ENCODE measurements at places on chromosomes 13 and 19.
A peak's percentile ranks its signal among the peaks of the same experiment; 100 is the strongest.

DNA sequence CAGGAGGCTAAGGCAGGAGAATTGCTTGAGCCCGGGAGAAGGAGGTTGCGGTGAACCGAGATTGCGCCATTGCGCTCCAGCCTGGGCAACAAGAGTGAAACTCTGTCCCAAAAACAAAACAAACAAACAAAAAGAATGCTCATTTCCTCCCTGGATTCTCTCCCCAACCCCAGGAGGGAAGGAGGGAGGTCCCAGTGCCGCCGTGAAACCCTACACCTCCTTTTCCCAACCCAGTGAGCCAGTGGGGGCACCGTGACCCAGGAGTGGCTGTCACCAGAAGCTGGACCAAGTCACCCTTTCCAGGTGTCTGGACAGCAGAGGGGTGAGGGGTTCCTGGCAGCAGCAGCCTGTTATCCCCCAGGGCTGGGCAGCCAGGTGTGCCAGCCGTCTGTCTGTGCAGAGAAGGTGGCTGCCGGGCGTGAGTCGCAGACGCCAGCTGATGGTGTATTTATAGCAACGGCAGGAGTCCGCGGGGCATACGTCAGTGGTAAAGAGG lies 23.5 kb downstream of the NFIC start:
- DNase-seq = no peak

DNA sequence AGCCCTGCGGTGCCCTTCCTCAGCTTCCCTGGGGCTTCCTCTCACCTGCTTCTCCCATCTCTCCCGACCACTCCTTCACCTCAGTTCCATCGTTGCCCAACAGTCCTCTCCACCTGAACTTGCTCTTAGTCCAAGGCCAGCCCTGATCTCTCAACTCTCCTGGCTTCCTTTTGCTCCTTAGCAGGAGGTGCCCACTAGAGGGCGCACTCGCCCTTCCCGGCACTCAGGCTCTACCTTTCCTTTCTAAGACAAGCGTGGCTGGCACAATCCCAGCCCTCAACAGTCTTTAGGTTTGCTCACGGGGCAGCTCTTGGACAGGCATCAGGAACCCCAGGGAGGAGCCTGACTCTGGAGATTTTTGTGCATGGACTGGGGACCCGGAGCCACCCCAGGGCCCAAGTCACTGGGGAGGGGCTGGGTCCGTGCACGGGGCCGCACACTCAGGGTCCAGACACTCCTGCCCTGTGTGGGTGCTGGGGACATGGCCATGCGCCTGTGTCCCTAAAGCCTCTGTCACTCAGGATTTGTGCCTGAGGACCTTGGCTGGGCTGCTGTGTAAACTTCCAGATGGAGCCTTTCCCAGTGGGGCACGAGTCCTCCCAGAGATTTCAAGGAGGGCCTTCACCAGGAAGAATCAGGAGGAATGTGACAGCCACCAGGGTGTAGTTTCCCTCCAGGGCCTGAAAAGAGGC lies 12.1 kb upstream of the CEACAM8 start:
- DNase-seq = peak; percentile 2

DNA sequence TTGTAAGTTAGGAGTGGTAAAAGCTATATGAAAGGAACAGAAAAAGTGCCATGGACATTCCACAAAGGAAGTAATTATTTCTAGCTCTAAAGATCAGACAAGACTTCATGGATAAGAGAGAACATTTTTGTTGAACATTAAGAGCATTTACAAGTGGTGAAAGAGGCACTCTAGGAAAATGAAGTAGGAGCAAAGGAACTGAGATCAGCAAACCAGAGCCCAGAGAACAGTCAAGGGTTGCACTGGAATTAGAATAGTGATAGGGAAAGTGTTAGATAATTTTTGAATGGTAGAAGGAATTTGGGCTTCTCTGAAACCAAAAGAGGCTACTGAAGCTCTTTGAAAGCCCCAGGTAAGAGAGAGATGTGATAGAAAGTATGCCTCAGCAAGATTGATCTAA lies 94.1 kb downstream of the COG6 start:
- DNase-seq = no peak

- DNase-seq = no peak
Measured at GRCh38 chr19:14565765-14566711, 5.8 kb downstream of the NDUFB7 start.

DNA sequence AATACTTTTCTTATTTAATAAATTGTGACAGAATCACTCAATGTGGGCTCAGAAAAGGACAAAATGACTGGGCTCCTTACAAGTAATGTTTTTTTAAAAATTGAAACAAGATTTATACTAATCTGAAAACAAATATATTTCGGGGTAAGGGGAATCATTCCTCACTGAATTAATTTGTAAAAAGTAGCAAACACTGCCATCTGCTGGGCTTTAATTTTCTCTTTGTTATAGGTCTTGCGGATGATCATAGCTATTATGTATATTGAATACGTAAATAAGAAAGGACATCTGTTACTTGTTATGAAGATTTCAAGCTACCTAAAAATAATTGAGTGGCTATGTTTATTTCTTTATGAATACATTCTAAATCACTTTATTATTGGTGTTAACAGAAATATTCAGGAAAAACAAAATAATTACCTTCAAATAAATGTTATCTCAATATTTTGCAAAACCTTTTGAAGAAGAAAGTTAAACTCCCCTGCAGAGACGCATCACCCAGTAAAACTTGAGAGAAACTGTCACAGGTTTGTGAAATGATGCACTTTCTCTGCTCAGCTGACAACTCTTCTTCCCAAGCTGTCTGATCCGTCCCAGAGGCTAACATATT lies 17.8 kb upstream of the ENOX1 start:
- peak; percentile 26 for DNase-seq

GRCh38 chr13:50511877-50512341 lies 331.6 kb downstream of the DLEU7 start:
- DNase-seq = no peak

DNA sequence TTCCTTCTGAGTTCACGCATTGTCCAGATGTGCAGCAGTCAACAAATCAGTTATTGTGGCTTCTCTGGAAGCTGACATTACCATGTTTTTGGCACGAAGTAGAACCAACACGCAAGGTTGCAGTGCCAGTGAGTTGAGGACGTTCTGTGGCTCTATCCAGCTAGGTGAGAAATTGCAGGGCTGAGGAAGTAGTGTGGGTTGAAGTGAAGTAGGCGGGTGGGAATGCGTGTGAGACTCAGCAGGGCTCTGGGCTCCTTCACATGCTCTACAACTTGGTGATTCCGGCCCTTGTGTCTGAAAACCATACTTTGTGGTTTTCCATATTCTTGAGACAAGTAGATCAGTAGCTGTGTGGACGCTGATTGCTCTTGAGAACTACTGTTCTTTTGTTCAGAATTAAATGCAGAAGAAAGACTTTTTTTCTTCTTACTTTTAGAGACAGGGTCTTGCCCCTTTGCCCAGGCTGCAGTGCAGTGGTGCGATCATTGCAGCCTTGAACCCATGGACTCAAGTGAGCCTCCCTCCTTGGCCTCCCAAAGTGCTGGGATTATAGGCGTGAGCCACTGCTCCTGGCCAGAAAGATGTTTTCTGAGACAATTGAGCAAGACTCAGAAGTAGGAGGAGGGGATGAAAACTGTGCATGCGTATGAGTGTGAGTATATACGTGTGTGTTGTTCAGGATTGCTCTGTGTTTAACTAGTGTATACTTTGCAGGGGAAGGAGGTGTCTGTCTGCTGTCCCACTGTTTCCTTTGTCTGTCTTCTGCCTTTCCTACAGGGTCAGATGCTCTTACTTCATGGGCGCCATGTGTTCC lies 46.2 kb downstream of the GATAD2A start:
- no peak for DNase-seq

- DNase-seq = no peak
Measured at GRCh38 chr19:18972301-18972811, 31.3 kb upstream of the HOMER3 start.

DNA sequence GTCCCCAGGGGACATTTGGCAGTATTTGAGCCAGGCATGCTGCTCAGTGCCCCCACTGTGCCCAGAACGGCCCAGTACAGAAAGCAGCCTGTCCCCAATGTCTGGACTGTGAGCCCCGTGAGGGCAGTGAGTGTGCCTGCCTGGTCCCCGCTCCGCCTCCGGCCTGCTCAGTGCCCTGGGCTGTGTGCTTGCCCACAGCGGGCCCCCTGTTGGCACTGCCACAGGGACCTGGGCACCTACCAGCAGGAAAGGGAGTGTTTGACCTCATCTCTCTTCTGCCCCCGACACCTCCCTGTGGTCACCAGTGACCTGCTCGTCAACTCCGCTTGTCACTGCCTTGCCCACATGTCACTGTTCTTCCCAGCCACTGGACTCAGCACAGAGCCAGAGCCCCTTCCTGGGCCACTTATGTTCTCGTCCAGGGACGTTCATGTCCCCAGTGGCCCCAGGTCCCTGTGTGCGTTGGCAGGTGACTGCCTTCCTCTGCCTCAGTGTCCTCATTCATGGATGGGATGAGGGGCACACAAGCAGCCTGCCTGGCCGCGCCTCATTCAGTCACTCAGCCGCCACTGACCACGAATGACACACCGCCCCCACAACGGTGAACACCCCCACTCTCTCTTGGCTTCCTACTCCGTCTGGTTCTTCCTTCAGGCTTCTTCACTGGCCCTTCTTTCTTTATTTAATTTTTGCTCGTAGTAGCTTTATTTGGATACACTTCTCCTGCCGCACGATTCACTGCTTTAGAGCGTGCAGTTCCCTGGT lies 2.8 kb downstream of the FZR1 start:
- no peak for DNase-seq

GRCh38 chr13:30681843-30682242 lies 53.5 kb upstream of the ALOX5AP start:
- no peak for DNase-seq

DNA sequence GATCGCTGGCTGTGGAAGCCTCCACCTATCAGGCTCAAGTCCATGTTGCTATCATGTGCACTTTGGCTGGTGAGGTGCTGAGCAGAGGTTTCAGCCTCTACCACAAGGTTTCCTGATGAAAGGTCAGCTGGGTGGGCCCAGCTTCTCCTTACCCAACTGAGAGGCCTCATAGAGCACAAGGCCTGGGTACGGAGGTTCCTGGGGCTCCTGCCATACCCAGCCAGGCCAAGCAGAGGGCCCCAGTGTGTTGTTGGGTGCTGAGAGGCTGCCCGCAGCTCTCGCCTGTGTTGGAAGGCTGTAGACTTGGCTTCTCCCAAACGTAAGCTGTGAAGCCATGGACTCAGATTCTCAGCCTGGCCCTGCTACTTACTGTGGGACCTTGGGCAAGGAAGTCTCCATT lies 28.2 kb downstream of the ACTN4 start:
- DNase-seq = no peak

DNA sequence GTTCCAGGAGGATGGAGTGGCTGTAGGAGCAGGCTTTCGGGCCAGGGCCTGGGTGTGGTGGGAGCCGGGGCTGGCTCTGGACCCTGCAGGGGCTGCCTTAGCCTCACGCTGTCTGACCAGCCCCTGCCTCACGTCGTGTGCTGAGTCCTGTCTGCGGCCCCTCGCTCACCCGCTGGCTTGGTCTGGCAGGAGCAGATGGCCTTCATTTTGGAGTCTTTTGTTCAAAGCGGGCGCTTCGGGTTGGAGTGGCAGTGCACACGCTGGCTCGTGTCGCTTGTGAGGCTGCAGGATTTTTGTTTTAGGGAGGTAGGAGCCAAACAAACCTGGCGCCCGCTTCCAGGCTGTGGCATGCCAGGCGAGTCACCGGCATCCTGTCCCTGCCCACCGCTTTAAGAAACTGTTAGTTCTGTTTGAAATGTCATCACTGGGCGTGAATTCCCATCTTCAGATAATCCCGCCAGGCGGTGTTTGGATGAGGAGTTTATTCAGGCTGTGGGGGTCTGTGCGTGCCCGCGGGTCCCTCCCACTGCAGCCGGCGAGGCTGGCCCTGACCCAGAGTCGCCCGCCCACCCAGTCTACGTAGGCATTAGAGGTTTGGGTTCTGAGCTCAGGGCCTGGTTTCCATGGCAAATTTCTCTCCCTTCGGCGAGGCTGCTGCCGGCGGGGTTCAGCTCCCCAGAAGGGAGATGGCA lies 89.8 kb downstream of the KDM4B start:
- no peak for DNase-seq

GRCh38 chr13:57946361-57946760 lies 314.8 kb downstream of the PCDH17 start:
- DNase-seq = no peak

DNA sequence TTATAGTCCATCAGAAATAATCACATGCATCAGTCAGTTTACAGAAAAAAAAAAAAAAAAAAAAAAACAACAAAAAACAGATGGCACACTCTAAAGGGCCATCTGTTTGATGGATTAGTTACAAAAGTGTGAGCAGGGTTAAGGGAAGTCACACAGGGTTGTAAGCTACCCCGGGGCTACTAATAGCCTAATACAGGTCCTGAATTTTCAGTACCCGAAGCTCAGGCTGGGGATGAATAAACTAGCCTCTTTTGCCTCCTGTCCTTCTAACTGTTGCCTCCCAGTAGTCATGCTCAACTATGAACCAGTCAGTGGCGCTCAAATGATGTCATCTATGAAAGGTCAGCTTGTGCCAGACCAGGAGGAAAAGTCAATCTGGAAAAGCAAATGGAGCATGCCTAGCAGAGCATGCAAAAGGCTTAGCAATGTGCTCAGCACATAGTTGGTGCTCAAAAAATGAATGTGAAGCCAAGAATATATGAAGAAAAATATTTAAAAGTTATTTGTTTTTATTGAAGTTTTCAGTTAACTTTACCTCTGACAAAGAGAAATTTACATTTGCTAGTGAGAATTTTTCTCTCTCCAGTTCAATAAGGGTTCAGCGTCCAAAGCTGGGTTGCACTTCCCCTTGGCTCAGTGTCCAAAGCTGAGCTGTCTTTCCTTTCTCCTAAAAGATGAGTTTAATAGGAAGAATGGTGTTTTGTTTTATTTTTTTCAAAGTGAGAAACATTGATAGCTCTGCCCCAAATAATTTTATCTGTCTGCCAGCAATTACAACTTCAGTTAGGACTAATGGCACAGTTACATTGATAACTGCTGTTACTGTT lies 30.8 kb upstream of the LRCH1 start:
- no peak for DNase-seq

Data from NCI-H774 (cell line).